Stimulated activated CD8-positive, alpha-beta memory T cell treated with anti-CD3 and anti-CD28 coated beads, Interleukin-4, amount 100 ng/mL, for 4 hours (primary cell): ENCODE measurements at places on chromosomes 16 and 17.

GRCh38 chr17:49496183-49496866, 1.2 kb downstream of the NGFR start:
- peak; percentile 66 for DNase-seq

- DNase-seq = no peak
Observed at GRCh38 chr17:57106107-57106835, 21.2 kb downstream of the AKAP1 start.

GRCh38 chr17:4582691-4583090, 1.6 kb upstream of the SMTNL2 start:
- DNase-seq = no peak

GRCh38 chr16:21053590-21053989, 97.1 kb downstream of the DNAH3 start:
- DNase-seq = no peak

- no peak for DNase-seq
Observed at GRCh38 chr17:33942414-33942813, 312.7 kb upstream of the CCL2 start.

DNA sequence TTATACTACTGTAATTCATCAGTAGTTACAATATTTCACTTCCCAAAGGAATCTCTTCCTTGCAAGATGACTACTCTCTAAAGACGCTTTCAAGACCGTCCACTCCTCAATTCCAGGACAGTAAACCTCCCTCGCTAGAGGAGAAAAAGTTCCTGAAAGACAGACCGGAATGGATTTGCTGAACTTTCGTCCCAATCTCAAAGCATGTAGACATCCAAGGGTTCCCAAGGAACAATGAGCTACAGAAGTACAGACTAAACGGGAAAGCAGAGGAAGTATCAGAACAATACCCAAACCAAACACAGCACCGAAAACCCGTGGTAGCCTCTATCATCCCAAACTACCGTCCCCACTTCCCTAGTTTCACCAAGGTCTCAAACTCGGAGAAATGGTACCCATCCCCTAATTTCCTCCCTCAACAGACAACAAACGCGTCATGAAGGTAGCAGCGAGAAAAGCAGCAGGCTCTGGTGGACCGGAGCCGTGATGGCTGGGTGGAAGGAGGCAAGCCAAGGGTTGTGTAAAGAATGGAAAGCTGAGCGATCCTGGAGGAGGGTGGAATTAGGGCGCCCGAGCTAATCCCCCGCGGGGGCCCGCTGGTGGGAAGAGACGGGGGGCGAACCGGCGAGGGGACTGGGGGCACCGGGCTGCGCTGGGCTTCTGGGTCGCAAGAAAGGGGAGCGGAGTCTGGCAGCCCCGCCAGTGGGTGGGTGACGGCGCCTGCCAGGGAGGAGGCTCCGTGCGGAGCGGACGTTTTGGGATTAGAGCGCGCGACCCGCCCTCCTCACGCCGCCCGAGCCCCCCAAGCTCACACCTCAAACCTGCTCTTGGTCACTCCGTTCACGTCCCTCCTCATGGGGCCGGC, 647 bp downstream of the FBXL20 start:
- no peak for DNase-seq

- DNase-seq = no peak
Observed at GRCh38 chr16:80440667-80441066, 100.1 kb upstream of the DYNLRB2 start.

DNA sequence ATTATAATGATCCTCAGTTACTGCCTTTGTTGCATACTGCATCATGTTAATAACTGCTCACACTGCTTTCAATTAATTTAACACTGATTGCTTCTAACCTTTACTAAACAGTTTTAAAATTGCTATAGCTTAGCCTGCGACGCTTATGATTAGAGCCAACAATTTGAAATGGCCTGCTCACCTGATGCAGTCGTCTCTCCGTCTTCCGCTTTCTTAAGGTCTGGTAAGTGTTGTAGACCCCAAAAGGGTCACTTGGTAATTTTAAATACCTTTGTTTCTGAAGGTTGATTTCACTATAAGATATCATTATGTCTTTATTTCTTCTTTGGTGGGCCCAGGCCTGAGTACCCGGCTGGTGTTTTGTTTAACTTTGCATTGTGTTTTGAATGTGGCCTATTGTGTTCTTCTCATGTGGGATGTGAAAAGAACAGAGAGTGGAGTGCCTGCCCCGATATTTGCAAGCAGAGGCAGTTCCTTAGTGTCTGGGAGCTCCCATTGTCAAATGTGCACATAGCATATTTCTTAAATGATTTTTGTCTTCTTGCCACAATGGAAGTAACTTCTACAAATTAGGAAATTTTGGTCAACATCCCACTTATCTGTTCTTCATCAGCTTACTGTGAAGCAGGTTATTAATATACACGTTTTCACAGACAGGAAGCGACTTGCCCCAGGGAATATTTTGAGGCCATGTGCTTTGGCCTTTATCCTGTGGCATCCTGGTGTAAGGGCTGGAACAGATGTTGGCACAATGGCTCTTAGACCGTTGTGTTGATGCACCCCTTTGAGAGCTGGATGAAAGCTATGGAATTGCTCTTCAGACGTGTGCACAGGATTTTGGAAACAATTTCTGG, 2.9 kb downstream of the PHKB start:
- DNase-seq = no peak

- no peak for DNase-seq
Observed at GRCh38 chr16:55563797-55564196, 2.7 kb upstream of the CAPNS2 start.

- no peak for DNase-seq
Observed at GRCh38 chr17:27462149-27462548, 5.9 kb downstream of the KSR1 start.

GRCh38 chr16:11852092-11852809, 909 bp upstream of the RSL1D1 start:
- DNase-seq = no peak

DNA sequence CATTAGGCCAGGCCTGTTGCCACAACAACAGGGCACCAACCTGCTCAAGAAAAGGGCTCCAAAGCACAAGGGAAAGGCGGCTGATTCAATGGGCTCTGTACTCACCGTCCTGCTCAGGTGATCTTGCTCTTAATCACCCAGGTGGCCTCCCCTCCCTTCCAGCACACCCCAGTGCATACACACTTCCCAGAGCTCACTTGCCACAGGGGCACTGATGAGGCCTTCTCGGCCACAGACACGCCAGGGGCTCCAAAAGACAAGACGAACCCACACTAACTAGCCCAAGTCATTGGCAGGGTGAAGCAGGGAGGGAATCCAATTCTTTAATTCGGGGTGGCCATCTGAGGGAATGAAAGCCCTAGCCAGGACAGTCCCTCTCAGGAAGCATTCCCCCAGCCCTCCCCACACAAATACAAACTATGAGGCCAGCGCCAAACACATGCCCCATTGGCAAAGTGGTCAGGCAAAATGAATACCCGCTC, 1.4 kb downstream of the MYO18A start:
- no peak for DNase-seq

DNA sequence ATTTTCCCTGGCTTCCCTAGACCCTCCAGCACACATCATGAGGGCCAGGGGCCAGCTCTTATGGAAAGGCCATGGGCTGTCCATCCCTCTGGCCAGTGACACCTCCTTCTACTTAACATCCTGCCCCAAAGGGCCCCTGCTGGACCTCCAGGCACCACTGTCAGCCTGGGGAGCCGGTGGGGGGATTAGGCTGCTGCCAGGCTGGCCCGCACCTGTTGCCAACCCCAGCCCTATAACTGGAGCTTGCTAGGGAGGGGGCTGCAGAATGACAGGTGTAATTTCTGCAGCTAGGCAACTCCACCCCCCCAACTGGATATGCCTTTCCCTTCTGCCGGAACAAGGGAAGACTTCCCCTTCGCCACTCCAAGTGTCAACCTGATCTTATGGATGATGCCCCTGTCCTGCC, 12.5 kb downstream of the RARA start:
- no peak for DNase-seq

DNA sequence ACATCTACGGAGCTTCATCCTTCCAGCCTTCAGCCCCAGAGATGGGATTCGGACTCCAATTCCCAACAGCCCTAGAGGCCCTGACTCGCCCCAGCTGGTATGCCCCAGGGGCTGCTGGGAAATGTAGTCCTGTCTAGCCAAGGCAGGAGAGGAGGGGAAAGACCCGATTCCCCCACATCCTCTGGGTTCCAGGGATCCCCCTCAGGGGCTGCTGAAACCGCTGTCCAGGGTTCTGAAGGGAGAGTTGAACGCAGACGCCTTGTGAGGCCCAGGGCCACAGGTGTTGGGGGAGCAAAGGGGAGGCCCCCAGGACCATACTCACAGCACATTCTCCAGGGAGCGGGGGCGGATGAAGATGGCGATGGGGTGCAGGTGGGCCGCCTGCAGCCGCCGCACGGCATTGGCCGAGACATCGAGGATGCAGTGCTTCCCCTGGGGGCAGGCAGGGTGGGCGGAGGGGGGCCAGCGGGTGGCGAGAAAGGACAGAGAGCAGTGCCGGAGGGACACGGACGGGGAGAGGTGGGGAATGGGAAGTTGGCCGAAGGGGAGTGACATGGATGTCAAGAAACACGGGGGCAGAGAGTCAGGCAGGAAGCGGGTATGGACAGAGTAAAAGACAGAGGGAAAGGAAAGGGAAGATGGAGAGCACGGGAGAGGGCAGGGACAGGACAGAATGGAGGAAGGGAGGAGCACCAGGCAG, 12.6 kb upstream of the ASGR1 start:
- no peak for DNase-seq

GRCh38 chr16:24978370-24978914, 36.7 kb downstream of the ARHGAP17 start:
- no peak for DNase-seq

DNA sequence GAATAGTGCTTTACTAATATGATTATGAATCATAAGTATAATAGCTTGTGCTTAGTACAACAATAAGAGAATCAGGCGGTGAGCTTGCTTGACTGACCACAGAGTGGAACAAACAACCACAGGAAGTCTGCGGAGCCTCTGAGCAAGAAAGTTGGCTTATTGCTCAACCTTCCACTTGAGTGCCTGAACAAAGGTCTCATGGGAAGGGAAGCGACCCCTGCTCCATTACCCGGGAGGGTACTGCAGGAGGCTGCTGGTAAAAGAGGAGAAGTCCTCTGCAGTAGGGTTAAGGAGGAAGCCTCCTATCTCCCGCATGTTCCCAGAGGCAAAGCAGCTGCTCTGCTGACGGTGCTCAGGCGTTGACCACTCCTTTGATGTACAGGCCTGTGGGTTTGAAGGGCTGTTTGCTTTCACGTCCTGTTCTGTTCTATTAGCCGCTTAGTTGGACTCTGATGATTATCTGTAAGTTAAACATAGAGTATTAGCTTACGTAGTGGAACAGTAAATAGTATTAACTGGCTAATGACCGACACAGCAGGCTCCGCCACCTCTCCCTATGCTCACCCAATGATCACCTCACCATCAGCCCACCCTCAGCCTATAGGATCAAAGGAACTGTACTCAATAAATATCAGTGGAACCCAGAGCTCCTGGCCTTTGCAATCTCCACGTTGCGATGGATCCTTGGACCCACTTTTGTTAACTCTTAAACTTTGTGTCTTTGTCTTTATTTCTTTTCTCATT, 17.5 kb downstream of the ALOX15B start:
- DNase-seq = peak; percentile 25

DNA sequence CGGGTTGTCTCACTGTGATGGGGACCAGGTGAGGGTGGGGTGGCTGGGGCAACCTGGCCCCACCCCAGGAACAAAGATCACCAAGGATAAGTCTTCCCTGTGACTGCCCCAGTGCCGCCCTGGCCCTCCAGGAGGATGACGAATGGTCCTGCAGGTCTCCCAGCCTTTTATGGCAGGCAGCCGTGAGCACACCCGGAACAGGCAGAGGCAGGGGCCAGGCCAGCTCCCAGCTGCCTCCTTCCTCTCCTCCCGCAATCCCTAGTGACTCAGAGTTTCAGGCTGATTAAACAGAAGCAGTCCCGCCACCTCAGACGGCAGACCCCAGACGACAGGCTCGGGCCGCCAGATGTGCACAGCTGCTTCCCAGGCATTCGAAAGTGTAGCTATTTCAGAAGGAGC, 13.3 kb downstream of the JUP start:
- DNase-seq = no peak

DNA sequence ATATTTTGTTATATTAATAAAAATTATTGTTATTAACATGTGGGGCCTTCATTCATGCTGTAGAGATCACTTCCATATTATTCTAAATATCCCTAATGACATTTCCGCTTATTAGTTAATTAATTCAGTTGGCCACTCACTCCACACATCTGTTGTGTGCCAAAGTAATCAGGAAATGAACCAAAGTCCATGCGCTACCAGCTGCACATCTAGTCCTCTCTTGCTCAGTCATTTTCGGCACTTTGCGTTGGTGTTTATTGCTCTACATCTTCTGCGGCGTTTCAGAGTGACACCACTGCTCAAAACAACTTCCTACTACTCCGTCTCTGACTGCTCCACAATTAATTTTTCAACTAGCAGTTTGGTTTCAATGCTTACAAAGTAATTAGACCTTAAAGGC, 101.4 kb upstream of the ZFHX3 start:
- no peak for DNase-seq

DNA sequence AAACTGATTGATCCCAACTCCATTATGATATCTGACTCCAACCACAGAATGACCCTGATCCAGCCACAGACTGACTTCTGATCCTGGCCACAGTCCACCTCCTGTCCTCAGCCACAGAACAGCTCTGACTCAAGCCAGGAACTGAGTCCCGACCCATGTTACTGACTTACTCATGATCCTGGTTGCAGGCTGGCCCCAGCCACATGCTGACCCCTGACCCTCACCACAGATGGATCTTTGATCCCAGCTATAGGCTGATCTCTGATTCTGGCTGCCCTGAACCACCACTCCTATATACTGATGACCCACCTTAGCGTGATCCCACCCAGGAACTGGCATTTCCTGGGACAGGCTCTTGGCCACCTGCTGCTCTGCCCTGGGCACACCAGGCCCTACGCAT, 32.2 kb upstream of the IL21R start:
- no peak for DNase-seq

GRCh38 chr16:89344846-89345611, 127.5 kb downstream of the ZNF778 start:
- DNase-seq = no peak

DNA sequence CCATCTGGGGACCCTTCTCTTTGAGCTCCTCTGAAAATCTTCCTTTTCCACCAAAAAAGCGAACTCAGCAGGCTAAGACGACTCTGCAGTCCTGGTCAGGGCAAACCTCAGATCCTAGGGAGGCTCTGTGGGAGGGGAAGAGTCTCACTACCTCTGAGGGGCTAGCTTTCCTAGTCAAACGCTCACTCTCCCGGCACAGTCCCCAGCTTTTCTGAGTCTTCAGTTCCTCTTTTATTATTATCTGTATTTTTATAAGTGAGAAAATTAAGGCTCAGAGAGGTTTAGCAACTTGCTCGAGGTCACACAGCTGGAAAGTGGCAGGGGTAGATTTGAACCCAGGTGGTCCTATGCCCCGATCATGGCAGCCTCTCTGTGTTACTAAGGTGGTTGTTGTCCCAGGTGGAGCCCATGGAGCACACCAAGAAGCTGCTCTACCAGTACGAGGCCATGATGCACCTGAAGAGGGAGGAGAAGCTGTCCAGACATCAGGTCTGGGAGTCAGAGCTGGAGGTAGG, 9.1 kb upstream of the KATNB1 start:
- no peak for DNase-seq

GRCh38 chr17:50258647-50259476, 15.4 kb upstream of the TMEM92 start:
- no peak for DNase-seq
